ENCODE measurements at places on chromosomes 4 and X. TPM values are rescaled to one million over a fixed set of nuclear protein-coding genes. Genes with fewer than 3 reads are reported as not detected.
A peak's percentile ranks its signal among the peaks of the same experiment; 100 is the strongest.

DNA sequence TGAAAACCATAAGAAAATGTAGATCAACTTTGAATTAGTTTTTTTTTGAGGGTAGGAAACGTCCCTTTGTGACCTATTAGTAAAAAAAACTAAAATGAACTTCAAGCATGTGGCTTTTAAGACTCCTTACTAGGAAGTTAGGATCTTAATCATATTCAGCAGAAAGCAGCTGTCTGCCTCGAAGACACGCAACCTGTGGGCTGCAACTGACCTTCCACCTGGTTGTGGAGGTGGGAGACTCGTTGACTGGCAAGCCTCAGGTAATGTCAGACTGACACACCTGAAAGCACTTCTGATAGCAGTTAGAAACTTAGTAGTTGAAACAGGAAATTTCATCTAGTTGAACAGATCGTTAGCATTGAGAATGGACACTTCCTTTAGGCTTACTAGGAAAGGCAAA, 37.4 kb downstream of the CCNG2 start:
- H3K27me3 ChIP-seq: no peaks in the 10 kb centered on the region
- H3K36me3 ChIP-seq: no peaks in the 10 kb centered on the region

Gene SEPSECS
- total RNA-seq: 7.3 TPM

- H3K27me3 ChIP-seq: no peaks in the 10 kb centered on the region
- no peak overlapping the region for H3K27ac ChIP-seq
- no peaks in the 10 kb centered on the region for H3K4me1 ChIP-seq
Observed at GRCh38 chrX:22424122-22424915, 151.6 kb downstream of the CBLL2 start.

DNA sequence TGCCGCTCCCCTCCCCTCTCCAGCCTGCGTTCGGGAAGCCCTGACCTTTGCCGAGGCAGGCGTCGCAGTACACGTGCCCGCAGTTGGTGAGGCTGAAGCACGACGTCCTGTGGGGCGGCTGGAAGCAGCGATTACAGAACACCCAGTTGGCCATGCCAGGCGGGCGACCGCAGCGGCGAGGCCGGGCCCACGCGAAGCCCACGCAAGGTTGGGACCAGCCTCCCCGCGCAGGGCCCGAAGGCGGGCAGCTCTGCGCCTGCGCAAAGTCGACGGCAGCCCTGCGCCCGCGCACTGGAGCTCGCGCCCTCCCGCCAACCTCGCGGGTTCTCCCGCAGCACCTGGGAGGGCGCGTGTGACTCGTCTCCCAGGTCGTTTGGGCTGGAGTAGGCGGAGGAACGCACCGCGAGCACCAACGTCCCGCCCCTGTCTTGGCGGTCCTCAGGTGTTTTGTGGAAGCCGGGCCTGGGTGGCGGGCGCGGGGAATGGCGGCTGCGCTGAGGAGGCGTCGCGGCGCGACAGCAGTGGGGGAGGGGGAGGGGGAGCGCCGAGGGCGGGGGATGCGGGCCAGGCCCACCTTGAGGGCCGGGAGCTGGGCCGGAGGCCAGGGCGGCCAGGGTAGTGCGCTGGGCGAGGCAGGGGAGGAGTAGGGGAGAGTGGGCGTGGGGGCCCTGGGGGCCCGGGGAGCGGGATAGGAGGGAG, at the start of gene RNF212:
Gene RNF212, minus strand, starts transcription at position 254 of the 699 bp plus-strand sequence. Its CDS starts 100 bp downstream, at position 154.
- no peaks in the 10 kb centered on the region for H3K36me3 ChIP-seq
- H3K27ac ChIP-seq: no peak within 1 kb of the TSS
- DNase-seq: peak; percentile 92
- H3K4me1 ChIP-seq: peaks cover 6% of the 10 kb centered on the region

Gene PALLD
- 175 TPM for total RNA-seq

DNA sequence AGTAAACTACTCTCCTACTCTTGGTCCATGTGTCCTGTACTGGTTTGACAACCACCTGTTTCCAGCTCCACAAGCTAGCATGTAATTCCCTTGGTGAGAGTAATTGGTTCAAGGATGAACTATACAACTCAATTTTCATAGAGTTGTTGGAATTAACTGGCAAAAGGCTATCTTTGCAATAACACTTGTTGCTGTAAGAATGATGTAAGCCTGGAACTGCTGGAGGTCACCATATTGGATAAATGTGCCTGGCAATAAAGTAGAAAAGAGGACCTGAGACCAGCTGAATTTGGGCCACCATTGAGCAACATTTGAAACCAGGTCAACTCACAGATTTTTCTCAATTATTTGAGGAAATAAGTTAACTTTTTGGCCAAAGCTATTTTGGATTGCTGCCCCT, 175.5 kb downstream of the CAMK2D start:
- DNase-seq: no peak
- H3K4me3 ChIP-seq: no peak overlapping the region
- no peaks in the 10 kb centered on the region for H3K4me1 ChIP-seq
- no peak overlapping the region for H3K27ac ChIP-seq

DNA sequence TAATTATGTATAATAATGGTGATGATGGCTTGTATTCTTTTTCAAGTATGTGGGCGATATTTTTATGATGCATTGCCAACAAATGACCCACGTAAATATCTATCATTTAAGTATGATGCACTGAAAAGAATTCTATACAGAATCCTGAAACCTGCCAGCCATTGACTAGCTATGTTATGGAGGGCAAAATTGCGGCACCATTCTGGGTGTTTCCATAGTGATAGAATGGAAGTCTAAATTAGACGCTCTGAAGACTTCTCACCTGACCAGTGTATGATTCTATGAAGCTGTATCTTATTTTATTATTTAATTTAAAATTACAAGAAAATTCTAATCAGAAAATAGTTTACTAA, 677 bp upstream of the CENPC start:
- H3K27ac ChIP-seq: peak overlapping the region; percentile 93
- peaks cover 35% of the 10 kb centered on the region for H3K4me1 ChIP-seq
- H3K36me3 ChIP-seq: peaks cover 4% of the 10 kb centered on the region
- H3K27me3 ChIP-seq: no peaks in the 10 kb centered on the region
- DNase-seq: no peak

Gene CYLC1
- not detected for total RNA-seq

DNA sequence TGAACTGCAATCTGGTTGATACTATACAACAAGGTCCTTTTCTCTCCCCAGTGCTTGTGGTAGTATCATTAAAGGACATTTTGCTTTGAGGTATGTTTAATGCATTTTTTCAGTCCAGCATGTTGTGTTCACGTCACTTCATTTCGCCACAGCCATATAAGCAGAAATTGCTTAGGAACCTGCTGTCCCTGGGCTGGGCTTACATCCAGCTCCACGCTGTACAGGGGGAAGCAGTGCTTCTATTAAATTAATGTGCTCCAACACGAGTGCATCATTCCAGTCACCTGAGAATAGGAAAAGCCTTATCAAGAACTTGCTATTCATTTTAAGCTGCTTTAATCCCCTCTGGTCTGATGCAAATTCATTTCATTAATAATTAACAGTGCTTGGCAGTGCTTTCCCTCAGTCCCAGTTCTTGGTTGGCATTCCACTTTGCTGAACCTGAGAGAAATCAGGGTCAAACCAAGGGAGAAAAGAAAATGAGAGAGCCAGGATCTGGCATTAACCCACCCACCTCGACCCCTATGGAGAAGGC, 47.4 kb upstream of the PTCHD1 start:
- H3K27me3 ChIP-seq: no peaks in the 10 kb centered on the region
- H3K36me3 ChIP-seq: no peaks in the 10 kb centered on the region
- DNase-seq: no peak

DNA sequence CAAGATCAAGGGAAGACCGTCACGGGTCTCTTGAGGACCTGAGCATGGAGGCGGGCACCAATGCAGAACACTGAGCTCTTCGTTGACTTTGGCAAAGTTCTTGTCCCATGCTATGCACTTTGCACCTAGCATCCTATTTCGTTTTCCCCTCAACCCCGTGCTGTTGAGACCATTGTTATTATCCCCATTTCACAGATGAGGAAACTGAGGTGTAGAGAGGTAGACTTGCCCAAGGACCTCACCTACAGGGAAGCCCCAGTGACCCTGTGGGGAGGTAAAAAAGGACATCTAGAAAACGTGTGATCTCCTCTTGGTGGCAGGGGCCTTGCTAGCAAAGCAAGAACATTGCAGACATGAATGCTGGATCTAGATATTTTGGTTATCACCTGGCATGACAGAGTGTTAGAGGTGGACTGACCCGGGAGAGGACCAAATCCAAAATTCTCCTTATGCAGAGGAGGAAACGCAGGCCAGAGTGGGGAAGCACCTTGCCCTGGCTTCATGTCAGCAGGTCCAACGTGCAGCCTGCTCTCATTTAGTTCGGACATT, 48.5 kb downstream of the SEPSECS start:
- no peak for DNase-seq
- no peak overlapping the region for H3K27ac ChIP-seq
- H3K4me3 ChIP-seq: no peak overlapping the region

DNA sequence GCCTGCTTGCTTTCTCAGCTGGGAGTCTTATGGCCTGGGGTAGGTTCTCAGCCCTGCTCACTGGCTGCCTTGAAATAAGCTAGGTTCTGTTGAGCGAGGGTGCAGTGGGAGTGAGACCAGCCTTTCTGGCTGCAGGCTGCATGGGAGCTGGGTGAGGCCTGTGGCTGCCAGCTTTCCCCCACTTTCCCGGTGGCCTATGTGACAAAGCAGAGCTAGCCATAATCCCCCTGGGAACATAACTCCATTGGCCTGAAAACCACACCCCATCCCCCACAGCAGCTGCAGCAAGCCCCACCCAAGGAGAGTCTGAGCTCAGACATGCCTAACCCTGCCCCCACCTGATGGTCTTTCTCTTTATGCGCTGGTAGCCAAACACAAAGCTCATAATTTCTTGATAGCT, 118.9 kb downstream of the KLHL4 start:
- no peak overlapping the region for H3K27ac ChIP-seq
- no peaks in the 10 kb centered on the region for H3K4me1 ChIP-seq
- no peaks in the 10 kb centered on the region for H3K27me3 ChIP-seq

All from upper lobe of left lung (tissue), 6 donors.